ENCODE measurements at places on chromosomes 6 and 20. TPM values are rescaled to one million over a fixed set of nuclear protein-coding genes. Genes with fewer than 3 reads are reported as not detected.

Gene NKAIN4
- total RNA-seq, result not detected

Gene ANGPT4
- total RNA-seq, result not detected

DNA sequence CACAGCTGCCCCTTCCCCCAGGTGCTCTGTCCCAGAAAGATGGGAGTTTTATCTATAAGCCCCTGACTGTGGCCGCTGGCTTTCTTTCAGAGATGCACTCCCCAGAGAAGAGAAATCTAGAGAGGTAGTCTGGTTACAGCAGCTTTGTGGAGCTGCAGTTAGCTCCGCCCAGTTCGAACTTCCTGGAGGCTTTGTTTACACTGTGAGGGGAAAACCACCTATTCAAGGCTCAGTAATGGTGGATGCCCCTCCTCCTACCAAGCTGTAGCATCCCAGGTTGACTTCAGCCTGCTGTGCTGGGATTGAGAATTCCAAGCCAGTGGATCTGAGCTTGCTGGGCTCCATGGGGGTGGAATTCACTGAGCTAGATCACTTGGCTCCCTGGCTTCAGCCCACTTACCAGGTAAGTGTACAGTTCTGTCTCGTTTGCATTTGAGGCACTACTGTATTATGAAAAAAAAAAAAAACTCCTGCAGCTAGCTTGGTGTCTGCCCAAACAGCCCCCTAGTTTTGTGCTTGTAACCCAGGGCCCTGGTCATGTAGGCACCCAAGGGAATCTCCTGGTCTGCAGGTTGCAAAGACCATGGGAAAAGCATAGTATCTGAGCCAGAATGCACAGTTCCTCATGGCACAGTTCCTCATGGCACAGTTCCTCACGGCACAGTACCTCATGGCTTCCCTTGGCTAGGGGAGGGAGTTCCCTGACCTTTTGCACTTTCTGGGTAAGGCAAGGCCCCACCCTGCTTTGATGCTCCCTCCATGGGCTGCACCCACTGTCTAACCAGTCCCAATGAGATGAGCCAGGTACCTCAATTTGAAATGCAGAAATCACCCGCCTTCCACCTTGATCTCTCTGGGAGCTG is 275.0 kb downstream of the CENPW start:
- no peak for DNase-seq

DNA sequence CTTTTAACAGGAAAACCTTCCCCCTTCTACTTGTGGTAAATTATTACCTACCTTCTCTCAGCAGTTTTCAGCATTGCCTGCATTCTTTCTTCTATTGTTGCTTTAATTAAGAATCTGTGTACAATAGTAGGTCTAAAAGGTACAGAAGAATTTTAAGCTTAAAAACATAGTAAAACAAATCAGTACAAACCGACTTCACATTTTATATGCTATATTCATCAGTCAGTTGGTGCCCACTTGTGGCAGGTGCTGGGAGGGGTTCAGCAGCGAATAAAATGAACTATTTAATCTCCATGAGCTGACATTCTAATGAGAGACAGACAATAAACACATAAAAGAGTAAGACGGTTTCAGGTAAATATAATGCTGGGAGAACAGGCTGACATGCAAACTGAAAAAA is 73.4 kb upstream of the FBXO30 start:
- DNase-seq, result no peak

DNA sequence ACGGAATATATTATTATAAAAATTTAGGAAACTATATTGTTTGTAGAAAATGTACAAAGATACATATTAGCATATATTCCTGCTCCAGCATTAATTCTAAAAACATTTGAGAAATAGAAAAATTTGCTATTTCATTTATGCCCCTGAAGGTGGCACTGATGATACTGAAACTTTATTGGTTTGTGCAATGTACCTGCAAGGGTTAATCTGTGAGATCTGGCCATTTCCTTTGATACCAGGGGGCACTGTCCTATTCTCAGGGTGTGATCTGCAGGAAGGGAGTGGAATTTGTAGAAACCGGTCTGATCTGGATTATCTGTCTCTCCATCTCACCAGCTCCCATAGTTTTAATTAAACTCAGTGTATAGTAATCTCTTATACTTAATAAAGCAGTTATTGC is 625.1 kb upstream of the IMPG1 start:
- DNase-seq, result no peak

GRCh38 chr6:82818727-82819126 is 246.9 kb downstream of the UBE3D start:
- DNase-seq, result no peak

Measured in naive thymus-derived CD4-positive, alpha-beta T cell (primary cell).